Kasumi-1 (cell line): ENCODE measurements at places on chromosomes 11 and 22.
A peak's percentile ranks its signal among the peaks of the same experiment; 100 is the strongest.

DNA sequence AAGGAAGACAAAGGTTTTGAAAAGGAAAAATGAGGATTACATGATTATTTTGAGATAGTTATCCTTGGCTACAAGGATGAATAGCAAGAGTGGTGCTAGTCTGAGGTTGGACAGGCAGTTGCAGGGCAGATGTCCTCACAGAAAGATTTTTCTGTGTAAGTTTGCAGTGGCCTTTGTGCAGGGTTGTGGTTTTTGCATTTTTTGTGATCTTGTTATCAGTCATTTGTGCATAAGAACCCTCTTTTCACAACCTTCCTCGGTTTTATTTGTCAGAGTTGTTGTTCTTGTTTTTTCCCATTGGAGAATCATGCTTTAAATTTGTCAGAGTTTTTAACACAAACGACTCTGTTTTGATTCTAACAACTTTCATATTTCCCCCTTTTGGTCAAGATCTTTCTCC, 1.4 kb downstream of the CCDC134 start:
- DNase-seq, result no peak

GRCh38 chr11:122354025-122354697, 238.1 kb upstream of the BLID start:
- no peak for DNase-seq

GRCh38 chr11:26950260-26950719, 43.6 kb upstream of the FIBIN start:
- DNase-seq, result no peak

DNA sequence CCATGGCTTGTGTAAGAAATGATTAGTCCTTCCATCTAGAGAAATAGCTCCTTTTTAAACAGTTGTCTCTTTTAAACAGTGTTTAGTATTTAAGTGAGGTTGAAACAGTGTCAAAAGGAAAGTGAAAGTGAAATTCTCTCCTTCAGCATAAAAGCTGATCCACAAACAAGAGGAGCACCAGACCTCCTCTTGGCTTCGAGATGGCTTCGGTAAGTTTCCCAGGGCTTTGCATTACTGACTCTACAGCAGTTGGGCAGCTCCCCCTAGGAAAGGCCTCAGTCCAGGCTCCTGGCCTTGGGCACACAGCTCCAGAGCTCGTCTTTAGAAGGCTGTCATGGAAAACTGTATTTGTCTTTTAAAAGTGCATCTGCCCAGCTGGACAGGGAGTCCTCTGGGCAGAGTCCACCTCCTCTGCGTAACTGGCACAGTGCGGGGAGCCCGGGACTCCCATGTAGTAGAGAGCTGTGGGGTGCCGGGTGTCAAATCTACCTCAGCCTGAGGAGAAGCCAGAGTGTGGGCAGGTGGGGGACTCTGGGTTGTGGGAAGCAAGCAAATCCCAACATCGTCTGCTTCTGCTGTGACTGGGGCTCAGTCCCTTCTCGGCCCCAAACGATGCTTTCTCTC, at the start of gene PLAAT4:
Gene PLAAT4 (plus strand): TSS at position 140 of the 624 bp plus-strand sequence. CDS start 61 bp downstream, at position 201.
- DNase-seq, result peak; percentile 8

- no peak for DNase-seq
These were observed 49.8 kb downstream of the NAT10 start for GRCh38 chr11:34155057-34155756.

DNA sequence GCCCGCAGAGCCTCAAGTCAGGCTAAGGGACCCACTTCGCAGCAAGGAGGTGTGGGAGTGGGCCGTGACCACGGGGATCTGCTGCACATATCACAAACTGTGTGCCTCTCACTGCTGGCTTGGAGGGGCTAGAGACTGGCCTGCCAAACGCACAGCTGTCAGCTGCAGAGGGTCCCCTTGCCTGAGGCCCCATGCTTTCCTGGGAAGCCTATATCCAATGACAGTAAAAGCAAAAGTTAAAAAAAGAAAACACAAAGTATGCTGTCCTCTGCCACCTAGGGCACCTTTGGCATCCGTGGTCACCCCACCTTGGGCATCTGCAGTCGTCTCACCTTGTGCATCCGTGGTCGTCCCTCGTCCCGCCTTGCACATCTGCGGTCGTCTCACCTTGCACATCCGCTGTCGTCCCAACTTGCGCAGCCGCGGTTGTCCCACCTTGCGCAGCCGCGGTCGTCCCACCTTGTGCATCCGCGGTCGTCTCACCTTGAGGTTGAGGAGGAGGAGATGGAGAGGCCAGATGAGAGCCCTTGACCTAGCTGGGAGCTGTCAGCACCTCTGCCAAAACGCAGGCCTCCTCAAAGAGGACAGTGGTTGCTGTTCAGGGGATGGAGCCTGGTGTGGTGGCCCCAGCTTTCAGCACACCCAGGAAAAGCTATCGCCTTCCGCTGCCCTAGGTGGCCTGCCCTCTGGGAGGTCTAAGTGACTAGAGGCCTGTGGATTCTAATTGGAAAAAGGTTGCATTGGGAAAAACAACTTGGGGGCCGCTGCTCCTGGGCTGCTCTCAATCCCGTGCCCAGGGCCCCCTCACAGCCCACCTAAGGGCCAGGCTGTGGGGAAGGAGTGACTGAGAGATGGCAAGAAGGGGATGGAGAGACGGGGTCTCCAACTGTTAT, 90.5 kb downstream of the MYEOV start:
- no peak for DNase-seq

- DNase-seq, result no peak
These were observed 75.4 kb upstream of the KCNQ1OT1 start for GRCh38 chr11:2775083-2775625.

DNA sequence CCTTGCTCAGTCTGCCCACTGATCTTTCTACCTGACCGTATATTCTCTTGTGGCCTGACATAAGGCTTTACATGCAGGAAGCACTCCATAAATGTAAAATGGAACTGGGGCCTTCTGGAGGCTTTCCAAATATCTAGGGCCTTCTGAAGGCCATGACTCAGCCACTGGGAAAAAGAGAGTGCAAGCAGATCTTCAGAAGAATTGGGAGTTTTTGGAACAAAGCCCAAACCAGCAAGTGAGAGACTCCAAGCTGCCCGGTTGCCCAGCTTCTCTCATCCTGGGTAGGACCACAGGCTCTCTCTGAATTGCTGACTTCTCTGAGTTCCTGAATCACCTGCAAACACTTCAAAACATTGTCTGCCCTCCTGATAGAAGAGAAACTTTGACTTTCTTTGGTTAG, 107.9 kb upstream of the BMAL1 start:
- DNase-seq, result no peak

- DNase-seq, result no peak
These were observed 47.6 kb downstream of the ELFN2 start for GRCh38 chr22:37379722-37380121.

DNA sequence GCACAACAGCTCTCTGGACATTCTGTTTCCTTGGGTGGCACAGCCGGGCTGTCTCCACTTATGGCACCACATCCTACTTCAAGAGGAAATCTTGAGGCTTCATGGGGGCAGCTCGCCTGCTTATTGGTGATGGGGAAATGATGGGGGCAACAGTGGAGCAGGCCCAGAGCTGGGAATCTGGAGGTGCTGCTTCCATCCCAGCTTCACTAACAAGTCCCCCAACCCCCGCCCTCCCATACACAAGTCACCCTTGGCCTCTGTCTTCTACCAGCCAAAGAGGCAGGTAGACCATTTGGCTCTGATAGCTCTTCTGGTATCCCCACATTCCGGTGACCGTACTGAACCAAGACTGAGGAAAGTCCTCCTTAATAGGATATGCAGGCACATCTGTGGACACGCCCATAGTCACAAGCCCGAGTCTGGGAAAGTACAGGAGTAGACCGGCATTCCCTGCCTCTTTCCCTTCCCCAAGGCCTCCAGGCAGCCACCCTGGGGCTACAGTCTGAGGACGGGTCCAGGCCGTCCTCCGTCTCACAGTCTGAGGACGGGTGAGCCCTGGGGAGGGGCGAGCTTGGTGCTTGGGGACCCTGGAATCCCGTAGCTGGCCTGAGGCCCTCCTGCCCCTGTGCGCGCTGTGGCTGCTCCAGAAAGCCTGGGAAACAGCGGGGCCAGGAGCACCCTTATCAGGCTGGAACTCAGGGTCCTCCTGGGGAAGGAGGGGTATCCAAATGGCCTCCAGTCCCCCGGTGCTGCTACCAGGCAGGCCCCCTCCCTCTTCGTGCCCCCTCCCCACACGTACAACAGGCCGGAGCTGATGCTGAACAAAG, 145.6 kb downstream of the FEZ1 start:
- no peak for DNase-seq
